ENCODE measurements at places on chromosomes 5 and 9.

DNA sequence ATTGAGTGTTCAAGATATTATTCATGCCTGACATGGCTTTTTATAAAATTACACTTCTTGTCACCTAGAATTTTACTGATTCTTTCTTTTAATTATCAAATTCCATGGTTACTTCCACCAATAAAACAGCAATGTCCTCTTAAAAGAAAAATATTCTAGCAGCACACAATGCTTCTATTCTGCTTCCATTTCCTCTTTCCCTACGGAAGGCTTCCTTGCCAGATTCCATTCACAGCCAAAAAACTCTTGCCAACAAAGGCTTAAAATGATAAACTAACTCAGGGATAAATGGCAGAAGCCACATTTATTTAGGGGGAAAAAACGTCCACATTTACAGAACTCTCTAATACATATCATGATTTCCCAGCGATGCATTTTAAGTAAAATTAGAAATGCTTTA lies 111.6 kb downstream of the CTNND2 start:
- DNase-seq = no peak

GRCh38 chr9:26329974-26330373 lies 562.6 kb downstream of the CAAP1 start:
- DNase-seq = no peak

GRCh38 chr5:30100929-30101328 lies 1092.6 kb upstream of the CDH6 start:
- DNase-seq = no peak

GRCh38 chr5:111782216-111782615 lies 25.2 kb upstream of the NREP start:
- DNase-seq = no peak

- DNase-seq = no peak
Measured at GRCh38 chr9:19294219-19294618, 63.7 kb downstream of the DENND4C start.
